NCI-H446 (cell line): ENCODE measurements at places on chromosomes 11 and 22.
A peak's percentile ranks its signal among the peaks of the same experiment; 100 is the strongest.

DNA sequence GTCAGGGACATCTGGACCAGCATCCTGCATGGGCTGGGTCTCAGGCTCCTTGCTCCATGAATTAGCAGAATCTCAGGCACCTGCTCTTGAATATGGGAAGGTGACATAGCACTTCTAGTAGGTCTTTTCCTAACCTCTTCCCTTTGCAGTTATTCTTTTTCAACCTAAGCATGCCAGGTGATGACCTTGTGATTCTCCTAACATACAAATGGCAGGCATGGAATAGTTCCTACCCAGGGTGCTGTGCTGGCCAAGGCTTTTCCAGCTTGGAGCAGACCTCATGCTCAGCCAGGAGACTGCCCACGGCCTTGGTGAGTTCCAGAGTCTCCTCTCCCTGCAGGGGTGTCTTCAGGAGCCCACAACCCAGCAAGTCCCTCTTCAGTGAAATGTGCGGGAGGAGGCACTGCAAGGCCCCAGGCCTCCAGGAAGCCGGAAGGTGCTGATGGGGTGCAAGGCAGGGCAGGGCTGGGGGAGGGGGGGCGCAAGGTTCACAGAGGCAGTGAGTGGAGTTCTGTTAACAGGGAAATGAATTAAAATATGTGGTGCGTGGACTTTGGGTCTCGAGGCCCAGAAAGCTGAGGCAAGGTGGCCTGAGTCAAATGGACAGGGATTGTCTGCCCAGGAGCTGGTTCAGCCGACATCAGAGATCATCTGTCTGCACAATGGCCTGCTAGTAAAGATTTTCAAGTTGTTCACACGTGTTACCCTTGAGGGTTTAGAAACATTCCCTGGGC is 75.9 kb upstream of the SEPTIN5 start:
- no peak for DNase-seq

DNA sequence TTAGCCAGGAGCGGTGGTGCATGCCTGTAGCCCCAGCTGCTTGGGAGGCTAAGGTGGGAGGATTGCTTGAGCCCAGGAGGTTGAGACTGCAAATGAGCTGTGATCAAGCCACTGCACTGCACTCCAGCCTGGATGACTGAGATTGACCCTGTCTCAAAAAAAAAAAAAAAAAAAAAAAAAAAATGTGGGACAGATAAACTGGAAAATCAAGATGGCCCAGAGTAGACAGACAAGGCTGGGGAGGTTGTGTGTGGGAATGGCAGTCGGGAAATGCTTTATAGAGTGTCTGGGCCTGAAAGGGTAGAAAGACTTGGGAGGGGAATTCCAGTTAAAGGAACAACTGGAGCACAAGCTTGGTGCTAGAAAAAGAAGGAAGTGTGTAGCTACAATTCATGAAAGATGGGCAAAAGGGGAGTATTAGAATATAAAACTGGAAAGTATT is 18.2 kb upstream of the WDR74 start:
- DNase-seq = no peak

- no peak for DNase-seq
Measured at GRCh38 chr11:85534806-85535205, 92.3 kb downstream of the DLG2 start.

DNA sequence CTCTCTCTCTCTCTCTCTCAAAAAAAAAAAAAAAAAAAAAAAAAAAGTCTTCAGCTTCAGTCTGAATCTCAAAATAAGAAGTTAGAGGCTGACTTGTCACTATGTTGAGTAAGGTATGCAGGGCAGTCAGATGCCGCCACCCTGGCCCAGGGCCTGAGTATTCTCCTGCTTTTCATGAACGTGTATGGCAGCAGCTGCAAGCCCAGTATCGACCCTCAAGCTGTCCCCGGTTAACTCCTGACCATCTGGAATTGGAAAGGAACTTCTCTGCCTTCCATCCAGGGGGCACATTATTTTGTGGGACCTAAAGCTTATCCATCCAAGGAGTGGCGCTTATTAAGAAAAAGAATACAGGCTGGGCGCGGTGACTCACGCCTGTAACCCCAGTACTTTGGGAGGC is 11.4 kb downstream of the MRGPRD start:
- no peak for DNase-seq

DNA sequence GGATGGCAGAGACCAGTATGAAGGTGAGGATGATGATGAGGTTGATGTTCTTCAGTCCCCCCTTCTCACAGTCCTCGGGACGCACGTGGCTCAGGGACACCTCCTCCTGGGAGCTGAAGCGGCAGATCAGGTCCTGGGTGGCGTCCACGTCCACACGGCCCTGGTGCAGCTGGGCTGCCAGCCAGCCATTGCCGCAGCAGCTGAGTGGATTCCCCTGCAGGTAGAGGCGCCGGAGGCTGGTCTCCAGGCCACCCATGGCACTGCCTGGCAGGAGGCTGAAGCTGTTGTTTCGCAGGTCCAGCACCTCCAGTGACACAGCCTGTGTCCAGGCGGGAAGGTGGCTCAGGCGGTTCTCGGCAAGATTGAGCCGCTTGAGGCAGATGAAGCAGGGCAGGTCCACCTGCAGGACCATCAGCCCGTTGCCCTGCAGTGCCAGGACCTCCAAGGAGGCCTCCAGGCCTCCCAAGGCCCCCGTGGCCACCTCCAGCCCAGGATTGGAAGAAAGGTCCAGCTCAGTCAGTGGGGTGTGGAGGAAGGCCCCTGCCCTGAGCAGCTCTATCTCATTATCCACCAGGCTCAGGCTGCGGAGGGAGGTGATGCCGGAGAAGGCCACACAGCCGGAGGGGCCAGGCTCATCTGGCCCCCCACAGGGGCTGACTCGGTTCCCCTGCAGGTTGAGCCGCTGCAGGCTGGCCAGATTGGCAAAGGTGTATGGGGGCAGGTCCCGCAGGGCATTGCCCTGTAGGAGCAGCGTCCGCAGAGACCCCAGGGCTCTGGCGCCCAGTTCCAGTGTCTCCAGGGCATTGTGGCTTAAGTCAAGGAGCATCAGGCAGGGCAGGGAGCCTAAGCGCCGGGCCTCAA is 10.6 kb downstream of the LRRC32 start:
- no peak for DNase-seq

DNA sequence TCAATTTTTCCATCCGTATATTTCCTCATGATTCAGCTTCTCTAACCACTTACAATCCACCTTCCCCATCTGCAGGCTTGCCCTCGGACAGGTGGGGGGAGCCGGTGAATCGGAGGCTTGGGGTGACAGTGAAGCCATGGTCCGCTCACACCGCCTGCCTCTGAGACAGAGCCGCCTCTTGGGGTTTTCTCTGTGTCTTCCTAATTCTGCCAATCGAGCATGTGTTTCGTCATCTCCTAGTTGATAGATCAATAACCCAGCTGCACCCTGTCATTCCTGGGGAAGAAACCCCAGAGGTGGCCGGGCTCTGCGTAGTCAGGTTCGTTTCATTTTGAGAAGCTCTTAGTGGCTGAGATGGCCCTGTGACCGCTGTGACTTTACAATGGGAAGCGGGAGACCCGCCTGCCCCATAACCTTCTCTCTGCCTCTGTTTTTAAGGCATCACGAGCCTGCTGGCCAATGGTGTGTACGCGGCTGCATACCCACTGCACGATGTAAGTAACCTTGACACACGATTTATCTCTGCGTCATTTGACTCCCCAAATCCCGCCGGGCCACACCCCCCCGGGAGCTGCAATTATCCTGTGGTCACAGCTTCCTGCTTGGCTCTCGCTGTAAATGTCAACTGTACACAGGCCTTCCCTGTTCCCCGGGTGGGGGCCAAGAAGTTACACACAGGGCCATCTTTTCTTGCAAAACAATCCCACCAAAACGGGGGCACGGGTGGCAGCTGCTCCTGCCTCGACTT is 33.3 kb downstream of the ANO1 start:
- no peak for DNase-seq

DNA sequence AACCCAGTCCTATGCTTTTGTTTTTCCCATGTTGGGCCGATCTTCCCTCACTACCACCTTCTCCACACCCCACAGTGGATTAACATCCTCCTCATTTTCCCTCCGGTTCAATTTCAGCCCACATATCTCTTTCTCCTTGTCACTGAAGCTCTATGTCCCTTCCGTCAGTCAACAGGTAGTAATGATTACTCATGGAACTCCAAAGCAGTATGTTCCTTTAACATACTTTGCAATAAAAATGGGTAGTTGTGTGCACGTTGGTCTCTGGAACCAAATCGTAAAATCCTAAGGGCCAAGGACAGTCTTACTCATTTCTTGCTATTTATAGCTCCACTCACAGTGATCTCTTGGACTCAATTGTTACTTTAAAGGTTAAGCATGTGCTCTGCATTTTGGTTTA is 20.2 kb downstream of the AMOTL1 start:
- no peak for DNase-seq

GRCh38 chr11:86246293-86246675 is 1.7 kb downstream of the EED start:
- no peak for DNase-seq

DNA sequence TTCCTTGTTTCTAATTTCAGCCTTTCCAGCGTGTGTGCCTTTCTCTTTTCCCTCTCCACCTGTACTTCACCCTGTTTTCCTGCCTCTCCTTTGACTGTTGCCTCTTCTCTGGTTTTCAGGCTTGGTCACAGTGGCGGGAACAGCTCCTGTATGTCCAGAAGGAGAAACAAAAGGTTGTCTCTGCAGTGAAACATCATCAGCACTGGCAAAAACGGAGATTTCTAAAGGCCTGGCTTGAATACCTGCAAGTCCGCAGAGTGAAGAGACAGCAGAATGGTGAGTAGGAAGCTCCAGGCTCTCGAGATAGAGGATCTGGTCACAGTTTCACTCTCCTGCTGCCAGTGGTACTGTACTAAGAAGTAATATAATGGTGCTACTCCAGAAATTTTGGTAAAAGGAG is 76.6 kb downstream of the SFI1 start:
- no peak for DNase-seq

- DNase-seq = no peak
Measured at GRCh38 chr11:47998733-47999359, 18.5 kb downstream of the PTPRJ start.

DNA sequence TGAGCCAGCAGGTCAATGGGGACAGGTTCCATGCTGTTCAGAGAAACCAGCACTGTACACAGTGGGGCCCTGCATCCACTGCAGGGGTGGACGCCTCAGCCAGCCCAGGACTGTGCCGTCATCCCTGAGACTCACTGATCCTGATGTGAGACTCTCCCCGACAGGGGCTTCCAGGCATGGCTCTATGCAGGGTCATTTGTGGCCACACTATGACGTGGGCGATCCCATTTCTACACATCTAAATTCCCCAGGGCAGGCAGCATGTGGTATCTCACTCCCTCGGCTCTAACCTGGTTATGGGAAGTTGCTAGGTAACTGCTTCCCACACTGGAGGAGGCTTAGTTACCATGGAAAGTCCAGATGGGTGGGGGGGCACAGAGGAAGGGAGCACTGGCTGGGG is 14.2 kb upstream of the FAM83F start:
- DNase-seq = no peak

DNA sequence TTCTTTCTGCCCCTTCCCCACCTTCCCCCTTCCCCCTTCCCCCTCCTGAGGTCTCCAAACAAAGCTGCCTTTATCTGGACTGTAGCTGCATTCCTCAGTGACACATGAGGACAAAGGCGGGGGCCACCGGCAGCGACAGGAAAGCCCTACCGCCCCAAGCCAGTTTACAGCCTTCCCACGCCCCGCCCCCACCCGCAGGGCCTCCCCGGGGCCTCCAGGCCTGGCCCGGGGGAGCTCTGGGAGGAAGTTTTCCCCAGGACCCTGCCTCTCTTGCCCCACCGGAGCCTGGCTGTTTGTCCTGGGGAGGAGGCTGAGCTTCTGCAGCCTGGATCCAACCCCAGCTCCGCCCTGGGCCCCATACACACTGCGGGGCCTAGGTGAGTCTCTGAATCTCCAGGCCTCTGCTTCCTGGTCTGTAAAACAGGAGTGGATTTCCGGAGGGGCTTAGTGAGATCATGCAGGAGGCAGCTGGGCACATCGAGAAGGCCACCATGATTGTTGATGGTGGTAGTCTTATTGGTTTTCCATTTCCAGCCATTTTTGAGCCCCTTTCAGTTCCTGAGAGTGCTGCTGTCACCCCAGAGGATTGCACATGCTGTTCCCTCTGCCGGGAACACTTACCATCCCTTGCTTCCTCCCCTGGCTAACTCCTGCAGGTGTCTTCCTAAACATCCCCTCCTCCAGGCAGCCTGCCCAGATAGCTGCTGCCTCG is 130.7 kb downstream of the MN1 start:
- no peak for DNase-seq

DNA sequence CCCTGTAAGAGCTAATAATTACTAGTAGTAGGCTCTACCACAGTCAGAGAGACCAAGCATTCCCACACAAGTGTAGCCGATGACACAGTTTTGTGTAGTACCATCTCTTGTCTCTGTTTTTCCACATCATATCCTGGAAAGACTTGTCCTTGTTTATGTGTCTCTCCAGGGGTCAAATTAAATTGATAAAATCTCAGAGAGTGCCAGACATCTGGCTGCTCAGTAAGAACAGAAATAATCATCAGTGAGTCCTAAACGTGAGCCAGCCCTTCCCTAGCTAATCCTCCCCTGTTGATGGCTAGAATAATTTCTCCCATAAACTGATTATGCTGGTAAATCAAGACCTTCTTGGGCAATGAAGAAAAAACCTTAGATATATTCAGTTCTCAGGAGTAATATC is 111.4 kb upstream of the GRAMD1B start:
- DNase-seq = peak; percentile 22

DNA sequence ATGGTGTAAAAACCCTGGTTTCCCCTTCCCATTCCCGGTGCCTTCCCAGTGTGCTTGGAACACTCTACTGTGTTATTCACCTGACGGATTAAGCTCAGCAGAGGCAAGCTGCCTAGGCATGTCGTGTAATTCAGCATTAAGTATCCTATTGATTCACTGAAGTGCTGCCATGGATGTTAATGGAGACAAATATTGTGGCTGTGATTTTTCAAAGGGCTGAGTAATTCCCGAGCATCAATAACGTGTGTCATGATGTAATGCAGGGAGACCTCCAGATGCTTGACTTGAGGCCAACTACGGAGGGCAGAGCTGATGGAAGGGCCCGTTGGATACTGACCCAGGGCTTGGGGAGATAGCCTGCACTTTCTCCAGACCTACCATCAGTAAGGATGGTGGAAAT is 269.0 kb downstream of the ST3GAL4 start:
- no peak for DNase-seq

DNA sequence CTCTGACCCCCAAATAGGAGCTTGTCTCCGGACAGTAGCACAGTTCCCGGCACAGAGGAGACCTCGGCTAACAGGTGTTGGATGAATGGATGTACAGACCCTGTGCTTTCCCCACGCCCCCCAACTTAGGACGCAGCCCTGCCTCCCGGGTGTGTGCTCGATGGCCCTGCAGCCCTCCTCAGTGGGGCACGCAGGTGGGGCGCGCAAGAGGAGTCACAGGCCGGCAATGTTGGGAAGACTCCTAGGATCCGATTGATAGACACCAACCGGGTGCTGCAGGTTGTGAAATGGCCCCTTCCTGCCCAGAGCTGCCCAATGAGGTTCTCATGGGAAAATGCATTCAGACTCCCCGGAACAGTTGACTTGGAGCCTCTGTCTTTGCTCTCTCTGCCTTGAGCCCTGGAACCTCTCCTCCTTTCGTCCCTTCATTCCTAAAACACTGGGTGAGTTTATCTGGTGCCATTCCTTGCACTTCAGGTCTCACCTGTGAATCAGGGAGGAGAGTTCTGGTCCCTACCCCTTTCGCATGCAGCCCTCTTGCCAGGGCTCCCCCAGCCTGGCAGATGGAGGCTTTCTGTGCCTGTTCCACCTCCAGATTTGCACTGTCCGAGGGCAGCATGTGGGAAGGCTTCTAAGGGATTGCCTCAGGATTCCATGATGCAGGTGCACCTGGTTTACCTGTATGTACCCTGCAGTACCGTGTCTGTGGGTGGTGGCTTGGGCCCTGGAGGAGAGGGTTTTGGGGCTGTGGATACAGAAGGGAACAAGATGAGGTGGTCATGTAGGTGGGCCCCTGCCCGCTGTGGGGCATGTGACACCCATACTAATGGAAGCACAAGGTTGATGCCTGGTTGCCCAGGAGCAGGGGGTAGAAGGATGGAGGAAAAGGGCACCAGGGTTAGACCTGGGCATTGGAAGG is 1.2 kb downstream of the MICALL1 start:
- no peak for DNase-seq
